Transverse colon (tissue), 4 donors: ENCODE measurements at places on chromosomes 16 and 17. TPM values are rescaled to one million over a fixed set of nuclear protein-coding genes. Genes with fewer than 3 reads are reported as not detected.
A peak's percentile ranks its signal among the peaks of the same experiment; 100 is the strongest.

GRCh38 chr16:88992351-88993165, 15.6 kb upstream of the CBFA2T3 start:
- H3K27ac ChIP-seq: no peak overlapping the region
- H3K4me1 ChIP-seq: no peaks in the 10 kb centered on the region

The BAIAP3 gene
- 7.3 TPM for total RNA-seq

DNA sequence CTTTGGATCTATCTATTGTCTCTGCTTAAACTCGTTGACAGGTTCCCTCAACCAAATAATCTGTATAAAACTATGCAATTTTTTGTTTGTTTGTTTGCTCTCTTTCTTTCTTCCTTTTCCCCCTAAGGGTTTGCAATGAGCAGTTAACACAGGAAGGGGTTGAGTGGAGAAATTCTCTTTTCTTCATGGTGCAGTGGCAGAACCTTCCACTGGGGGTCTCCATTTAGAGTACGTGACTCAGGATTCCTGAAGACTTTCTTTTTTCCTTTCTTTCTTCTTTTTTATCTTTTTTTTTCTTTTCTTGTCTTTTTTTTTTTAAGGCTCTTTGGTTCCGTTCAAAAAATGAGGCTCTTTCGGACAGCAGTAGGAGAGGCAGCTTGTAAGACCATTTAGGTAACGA, 19.5 kb upstream of the RBFOX1 start:
- no peak overlapping the region for H3K27ac ChIP-seq
- H3K4me3 ChIP-seq: no peak overlapping the region
- no peaks in the 10 kb centered on the region for H3K36me3 ChIP-seq
- DNase-seq: no peak
- H3K27me3 ChIP-seq: no peaks in the 10 kb centered on the region

DNA sequence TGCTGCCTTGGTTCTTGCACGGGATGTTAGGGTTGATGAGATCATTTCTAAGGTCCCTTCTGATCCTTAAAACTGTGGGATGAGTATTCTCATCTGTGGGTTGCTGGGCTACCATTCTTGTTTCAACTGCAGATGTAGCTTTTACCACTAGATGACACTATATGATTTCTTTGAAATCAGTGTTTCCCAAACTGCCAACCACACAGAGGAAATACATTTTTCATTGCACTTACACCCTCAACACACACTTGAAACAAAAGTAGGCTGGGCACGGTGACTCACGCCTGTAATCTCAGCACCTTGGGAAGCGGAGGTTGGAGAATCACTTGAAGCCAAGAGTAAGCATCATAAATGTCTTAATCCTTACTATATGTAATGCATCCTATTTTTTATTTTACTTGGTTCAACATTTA, 15.3 kb downstream of the LCMT1 start:
- no peaks in the 10 kb centered on the region for H3K27me3 ChIP-seq
- H3K4me3 ChIP-seq: no peak overlapping the region
- no peaks in the 10 kb centered on the region for H3K36me3 ChIP-seq
- peak; percentile 76 for DNase-seq
- peaks cover 12% of the 10 kb centered on the region for H3K4me1 ChIP-seq

The CCL17 gene
- not detected for total RNA-seq

- no peaks in the 10 kb centered on the region for H3K27me3 ChIP-seq
- H3K36me3 ChIP-seq: peaks cover 22% of the 10 kb centered on the region
- H3K4me1 ChIP-seq: peaks cover 47% of the 10 kb centered on the region
- peak overlapping the region; percentile 99 for H3K27ac ChIP-seq
Observed at GRCh38 chr17:7842380-7843256, 8.6 kb downstream of the KDM6B start.

GRCh38 chr17:27310565-27311110, 16.7 kb downstream of the WSB1 start:
- no peak for DNase-seq
- peaks cover 70% of the 10 kb centered on the region for H3K36me3 ChIP-seq
- H3K4me1 ChIP-seq: peaks cover 16% of the 10 kb centered on the region
- H3K27ac ChIP-seq: no peak overlapping the region
- no peak overlapping the region for H3K4me3 ChIP-seq

DNA sequence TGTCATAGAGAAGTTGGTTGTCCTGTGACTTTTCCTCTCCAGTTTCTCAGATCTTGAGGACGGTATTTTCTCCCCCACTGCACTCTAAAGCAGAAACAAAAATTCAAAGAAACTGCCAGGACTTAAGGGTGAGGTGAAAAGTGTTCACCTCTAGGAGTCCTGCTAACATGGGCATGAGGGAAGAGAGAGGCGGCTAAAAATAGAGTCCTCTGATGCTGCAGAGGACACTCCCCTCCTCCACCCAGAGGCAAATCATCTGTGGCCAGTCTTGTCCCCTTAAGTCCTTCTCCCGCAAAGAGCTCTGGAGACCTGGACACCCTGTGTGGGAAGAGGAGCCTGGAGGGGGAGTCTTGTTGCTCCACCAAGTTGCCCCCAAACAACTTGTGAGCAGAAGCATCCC, 4.7 kb upstream of the DDX19A start:
- H3K27me3 ChIP-seq: no peaks in the 10 kb centered on the region
- no peak overlapping the region for H3K27ac ChIP-seq
- DNase-seq: no peak
